ENCODE measurements at places on chromosomes 6 and 20.

DNA sequence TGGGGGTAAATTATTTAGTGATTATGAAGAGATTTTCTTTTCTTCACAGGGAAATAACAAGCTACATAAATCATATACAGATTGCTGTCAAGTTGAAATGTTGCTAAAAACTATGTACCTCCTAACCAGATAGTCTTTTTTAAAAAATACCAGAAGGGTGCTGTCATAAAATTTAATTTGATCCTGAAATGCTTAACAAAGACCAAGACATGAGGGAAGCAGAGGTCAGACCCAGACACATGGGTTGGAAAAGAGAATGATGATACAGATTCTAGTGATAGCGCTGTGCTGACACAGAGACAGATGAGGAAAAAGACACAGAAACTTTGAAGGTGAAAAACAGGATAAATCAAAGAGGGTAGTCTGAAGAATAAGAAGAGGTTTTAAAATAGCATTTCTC is 573.1 kb downstream of the HACE1 start:
- no peak for DNase-seq

GRCh38 chr6:9204171-9204570 is 768.8 kb upstream of the SLC35B3 start:
- no peak for DNase-seq

DNA sequence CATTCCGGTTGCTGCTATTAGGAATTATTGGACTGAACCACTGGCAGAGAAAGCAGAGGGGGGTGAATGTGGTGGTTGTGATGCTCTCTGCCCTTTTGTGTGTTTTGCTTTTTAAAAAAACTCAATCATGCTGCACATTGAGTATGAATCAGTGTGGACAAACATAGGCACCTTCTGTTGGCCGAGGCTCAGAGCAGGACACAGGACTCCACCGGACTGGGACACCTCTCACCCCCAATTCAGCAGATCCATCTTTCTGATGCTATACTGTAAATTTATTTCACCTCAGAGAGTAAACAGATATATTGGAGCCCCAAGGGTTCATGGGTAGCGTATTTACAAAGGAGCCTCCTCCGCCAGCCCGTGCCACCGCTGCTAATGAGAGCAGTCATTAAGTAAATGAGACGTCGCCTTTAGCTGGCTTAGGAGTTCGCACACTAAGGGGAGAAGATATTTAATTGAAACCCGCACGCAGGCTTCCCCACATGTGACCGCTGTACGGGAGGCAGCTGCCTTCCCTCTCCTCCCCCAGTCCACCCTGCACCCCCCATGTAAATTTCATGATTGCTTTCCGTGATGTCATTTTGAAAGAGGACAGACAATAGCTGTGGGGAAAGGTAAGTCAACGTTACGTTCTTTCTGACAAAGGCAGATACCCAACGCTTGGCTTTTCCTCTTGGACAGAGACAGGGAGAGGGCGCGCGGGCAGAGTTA is at the start of gene MYT1:
Gene MYT1, plus strand, starts transcription at position 330 of the 714 bp plus-strand sequence. CDS start 34,410 bp downstream, outside the sequence.
- DNase-seq, result no peak

DNA sequence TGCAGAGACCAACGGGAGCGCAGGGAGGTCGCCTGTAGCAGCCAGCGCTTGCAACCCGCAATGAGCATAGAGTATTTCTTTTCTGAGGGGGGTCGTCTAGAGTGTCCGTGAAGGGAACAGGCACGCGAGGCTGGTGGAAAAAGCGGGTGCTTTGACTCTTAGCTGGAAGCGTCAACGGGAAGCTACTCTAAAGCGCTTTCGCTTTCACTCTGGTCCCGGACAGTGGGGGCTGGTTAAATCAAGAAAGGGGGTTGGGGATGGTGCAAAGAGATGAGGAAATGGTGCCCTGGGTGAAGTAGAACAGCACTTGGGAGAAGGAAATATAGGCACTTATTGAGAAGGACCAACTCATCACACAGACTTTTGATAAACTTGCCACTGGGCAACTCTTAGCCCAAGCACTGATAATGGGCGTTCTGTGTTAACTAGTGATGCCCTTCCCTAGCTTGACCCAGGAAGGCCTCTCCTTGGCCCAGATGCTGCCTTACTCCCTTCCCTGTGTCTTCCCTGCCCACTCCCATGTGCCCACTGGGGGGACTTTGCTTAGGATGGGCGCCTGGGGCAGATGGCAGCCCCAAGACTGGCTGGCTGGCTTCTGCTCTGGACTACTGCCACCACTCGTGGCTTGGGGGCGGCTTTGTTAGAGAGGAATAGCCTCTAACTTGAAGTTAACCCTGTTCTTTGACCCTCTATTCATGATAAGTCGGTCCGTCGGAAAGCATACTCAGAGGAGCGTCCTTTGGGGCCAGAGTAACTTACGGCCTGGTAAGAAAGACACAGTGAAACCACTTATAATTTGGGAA is 585 bp downstream of the PSMB9 start:
- DNase-seq, result peak; percentile 66

DNA sequence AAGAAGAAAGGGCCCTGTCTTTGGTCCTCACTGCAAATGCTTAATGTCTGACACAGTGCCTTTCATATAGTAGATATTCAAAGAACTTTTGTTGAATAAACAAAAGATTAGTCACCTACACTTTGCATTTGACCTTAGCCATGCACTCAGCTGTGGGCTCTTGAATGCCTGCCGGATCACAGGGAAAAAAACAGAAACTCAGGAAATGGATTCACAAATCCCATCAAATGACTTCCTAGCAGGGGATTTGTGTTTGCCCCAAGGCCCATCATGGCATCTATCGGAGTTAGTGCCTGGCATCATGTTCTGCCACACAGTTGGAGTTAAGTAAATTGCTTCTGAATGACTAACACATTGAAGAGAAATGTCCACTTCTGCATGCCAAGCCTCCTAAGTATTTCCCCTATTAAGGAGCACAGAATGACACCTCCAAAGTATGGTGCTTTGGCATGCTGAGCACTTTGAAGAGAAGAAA is 72.3 kb upstream of the DST start:
- no peak for DNase-seq

DNA sequence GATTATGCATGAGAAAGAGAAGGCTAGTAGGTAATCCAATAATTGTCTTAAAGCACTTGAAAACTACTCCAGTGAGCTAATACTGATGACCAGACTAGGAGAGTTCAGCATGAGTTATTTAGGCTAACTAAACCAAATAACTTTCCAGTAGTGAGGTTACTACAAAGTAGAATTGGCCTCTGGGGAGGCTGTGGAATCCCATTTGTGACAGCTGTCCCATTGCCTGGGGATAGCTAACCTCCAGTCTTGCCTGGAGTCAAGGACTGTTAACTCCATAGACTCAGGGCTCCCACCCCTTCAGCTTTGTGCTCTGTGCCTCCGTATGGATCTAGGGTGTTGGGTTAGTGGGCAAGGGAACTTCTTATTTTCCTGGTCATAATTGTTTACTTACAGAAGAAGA is 51.0 kb downstream of the KCNQ5 start:
- no peak for DNase-seq

- no peak for DNase-seq
These were observed 62.6 kb upstream of the THEMIS start for GRCh38 chr6:127963495-127963894.

DNA sequence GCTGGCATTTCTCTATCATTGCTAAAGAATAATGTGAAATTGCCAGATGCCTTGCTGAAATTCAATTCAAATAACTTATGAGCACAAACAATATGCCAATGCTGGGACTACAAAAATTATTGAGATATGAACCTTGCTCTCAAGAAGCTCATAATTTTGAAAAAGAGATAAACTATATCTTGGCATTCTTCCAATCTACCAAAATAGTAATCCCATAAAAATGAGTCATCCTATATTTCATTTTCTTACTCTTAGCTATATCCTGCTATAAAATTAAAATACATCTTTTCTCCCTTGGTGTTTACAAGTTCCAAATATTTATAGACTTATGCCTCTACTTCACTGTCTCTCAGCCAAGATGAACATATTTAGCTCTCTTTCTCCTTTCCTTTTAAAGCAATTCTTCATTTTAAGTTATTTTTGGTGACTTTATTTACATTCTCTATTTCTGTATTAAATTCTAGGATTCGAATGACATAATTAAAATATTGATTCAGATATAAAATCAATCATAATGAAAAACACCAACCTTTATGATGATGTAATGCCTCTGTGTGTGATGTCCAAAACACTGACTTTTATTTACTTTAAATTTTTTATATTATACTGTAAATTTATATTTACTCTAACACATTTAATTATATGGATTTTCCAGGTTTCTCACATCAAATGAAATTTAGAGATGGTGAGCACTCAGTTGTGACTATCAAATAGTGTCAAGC is 152.6 kb downstream of the CDK19 start:
- DNase-seq, result no peak

- no peak for DNase-seq
These were observed 818.7 kb upstream of the GJE1 start for GRCh38 chr6:141313986-141314385.

- DNase-seq, result no peak
These were observed 35.9 kb downstream of the ATP9A start for GRCh38 chr20:51732096-51732791.

DNA sequence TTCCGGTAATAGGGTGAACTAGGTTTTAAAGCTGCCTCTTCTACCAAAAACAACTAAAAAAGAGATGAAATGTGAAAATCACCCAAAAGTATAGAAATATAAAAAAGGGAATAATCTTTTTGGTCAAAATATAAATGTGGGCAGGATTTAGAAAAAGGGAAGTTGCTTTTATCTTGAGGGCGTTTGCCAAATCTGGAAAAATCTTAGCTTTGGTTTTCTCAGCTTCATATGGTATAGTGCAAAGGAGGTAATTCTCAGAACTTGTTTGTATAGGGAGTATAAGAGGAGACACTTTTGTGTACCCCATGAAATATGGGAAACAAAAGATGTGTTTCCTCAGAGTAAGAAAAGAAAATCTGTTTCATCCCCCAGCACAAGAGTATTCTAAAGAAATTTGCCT is 54.2 kb upstream of the TRIM26 start:
- no peak for DNase-seq

- DNase-seq, result no peak
These were observed 60.4 kb downstream of the LAMP5 start for GRCh38 chr20:9574776-9575175.

Measured in CD8-positive, alpha-beta T cell (primary cell).